Gastroesophageal sphincter (tissue), 4 donors: ENCODE measurements at places on chromosomes 11 and 22.

- H3K27me3 ChIP-seq = peaks cover 45% of the 10 kb centered on the region
- no peaks in the 10 kb centered on the region for H3K4me1 ChIP-seq
- ATAC-seq = no peak
- no peaks in the 10 kb centered on the region for H3K36me3 ChIP-seq
These were observed 265.3 kb downstream of the OPCML start for GRCh38 chr11:133266986-133267385.

DNA sequence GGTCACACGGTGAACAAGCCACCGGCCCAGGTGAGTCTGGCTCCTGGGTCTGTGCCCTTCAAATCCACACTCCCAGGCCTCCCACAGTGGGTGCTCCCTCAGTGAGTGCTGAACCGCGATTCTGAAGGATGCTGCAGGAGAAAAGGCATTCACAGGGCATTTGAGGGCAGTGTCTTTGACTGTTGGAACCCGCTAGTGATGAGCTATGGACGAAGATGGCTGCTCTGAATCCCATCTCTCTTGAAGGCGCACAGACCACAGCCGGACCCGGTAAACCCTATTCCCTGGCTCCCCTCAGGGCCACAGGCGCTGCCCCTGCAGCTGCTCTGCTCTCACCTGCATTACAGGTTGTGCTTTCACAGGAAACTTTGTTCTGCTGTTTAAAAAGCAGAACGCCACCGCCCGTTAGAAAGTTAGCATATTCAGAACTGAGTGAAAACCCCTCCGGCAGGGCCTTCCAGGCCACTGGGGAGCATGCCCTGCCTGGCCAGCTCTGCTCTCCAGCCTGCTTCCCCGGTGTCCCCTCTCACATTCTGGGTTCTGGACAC, 3.2 kb downstream of the LRRC32 start:
- peak overlapping the region; percentile 68 for H3K4me3 ChIP-seq
- peaks cover 44% of the 10 kb centered on the region for H3K4me1 ChIP-seq
- ATAC-seq = no peak
- H3K27me3 ChIP-seq = peaks cover 28% of the 10 kb centered on the region
- H3K36me3 ChIP-seq = no peaks in the 10 kb centered on the region

GRCh38 chr22:22465094-22465602, 43.4 kb downstream of the ZNF280B start:
- no peaks in the 10 kb centered on the region for H3K36me3 ChIP-seq
- no peaks in the 10 kb centered on the region for H3K4me1 ChIP-seq
- H3K27ac ChIP-seq = no peak overlapping the region
- H3K4me3 ChIP-seq = no peak overlapping the region
- peaks cover 59% of the 10 kb centered on the region for H3K27me3 ChIP-seq

- no peaks in the 10 kb centered on the region for H3K36me3 ChIP-seq
- no peaks in the 10 kb centered on the region for H3K27me3 ChIP-seq
- no peak for ATAC-seq
- no peak overlapping the region for H3K4me3 ChIP-seq
These were observed 13.0 kb downstream of the CLPB start for GRCh38 chr11:72421351-72421750.

GRCh38 chr22:26527574-26528465, 15.5 kb upstream of the TFIP11 start:
- peaks cover 59% of the 10 kb centered on the region for H3K36me3 ChIP-seq
- H3K27me3 ChIP-seq = no peaks in the 10 kb centered on the region
- no peaks in the 10 kb centered on the region for H3K4me1 ChIP-seq
- H3K4me3 ChIP-seq = no peak overlapping the region

DNA sequence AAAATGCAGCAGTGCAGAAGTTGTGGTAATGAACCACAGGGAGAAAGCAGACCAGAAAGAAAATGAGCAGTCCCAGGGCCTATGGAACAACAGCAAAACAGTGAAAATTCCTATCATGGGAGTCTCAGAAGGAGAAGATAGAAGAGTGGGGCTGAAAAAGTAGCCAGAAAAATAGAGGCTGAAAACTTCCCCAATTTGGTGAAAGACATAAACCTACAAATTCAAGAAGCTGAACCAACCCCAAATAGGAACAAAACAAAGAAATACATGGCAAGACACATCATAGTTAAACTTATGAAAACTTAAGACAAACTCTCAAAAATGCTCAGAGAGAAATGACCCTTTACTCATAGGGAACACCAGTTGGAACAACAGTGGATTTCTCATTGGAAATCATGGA, 11.4 kb downstream of the FGF19 start:
- H3K36me3 ChIP-seq = no peaks in the 10 kb centered on the region
- H3K27ac ChIP-seq = no peak overlapping the region
- H3K4me1 ChIP-seq = no peaks in the 10 kb centered on the region
- H3K4me3 ChIP-seq = no peak overlapping the region
- ATAC-seq = no peak

- H3K36me3 ChIP-seq = no peaks in the 10 kb centered on the region
- peaks cover 3% of the 10 kb centered on the region for H3K4me1 ChIP-seq
- peak; percentile 16 for ATAC-seq
These were observed 284.8 kb downstream of the ETS1 start for GRCh38 chr11:128302425-128303186.

DNA sequence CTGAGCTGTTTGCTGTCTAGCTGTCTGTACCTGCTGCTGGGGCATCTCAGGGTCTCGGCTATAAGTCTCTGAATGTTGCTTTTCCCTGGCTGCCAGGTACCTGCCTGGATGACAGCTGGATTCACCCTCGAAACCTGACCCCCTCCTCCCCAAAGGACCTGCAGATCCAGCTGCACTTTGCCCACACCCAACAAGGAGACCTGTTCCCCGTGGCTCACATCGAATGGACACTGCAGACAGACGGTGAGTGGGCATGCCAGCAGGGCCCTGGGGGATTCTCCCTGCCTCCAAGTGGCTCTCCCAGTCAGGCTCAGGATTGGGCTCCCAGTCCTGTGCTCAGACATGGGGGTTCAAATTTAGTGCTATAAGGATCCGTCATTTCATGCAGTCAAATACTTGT, 12.9 kb downstream of the IL17RA start:
- no peaks in the 10 kb centered on the region for H3K27me3 ChIP-seq
- no peak for ATAC-seq
- H3K4me3 ChIP-seq = no peak overlapping the region
- peaks cover 59% of the 10 kb centered on the region for H3K36me3 ChIP-seq

- H3K36me3 ChIP-seq = peaks cover 35% of the 10 kb centered on the region
- no peaks in the 10 kb centered on the region for H3K27me3 ChIP-seq
- peak; percentile 61 for ATAC-seq
- no peak overlapping the region for H3K4me3 ChIP-seq
- peaks cover 85% of the 10 kb centered on the region for H3K4me1 ChIP-seq
- peak overlapping the region; percentile 87 for H3K27ac ChIP-seq
These were observed 11.6 kb downstream of the PHLDB1 start for GRCh38 chr11:118618991-118619375.

DNA sequence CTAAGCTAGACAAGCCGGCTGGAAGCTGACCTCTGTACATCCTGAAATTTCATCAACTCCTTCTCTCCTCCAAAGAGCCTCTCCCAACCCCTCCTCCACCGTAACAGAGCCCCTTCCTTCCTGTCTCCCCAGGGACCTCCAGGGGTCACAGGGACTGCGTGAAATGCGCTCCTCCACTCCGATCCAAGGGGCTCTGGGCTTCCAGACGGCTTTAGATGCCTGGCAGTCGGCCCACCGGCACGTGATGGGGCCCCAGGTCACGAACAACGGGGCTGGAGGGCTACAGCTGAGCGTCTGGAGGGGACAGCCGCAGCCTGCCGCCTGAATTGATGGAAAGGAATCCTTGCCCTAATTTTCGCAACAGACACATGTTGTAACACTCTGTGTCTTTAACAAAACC, 264.1 kb downstream of the MN1 start:
- H3K36me3 ChIP-seq = no peaks in the 10 kb centered on the region
- ATAC-seq = peak; percentile 25
- no peaks in the 10 kb centered on the region for H3K27me3 ChIP-seq
- peaks cover 10% of the 10 kb centered on the region for H3K4me1 ChIP-seq
- H3K4me3 ChIP-seq = no peak overlapping the region

GRCh38 chr11:131546218-131546895, 175.9 kb downstream of the NTM start:
- H3K4me3 ChIP-seq = no peak overlapping the region
- H3K36me3 ChIP-seq = no peaks in the 10 kb centered on the region
- ATAC-seq = no peak
- no peaks in the 10 kb centered on the region for H3K4me1 ChIP-seq
- H3K27ac ChIP-seq = no peak overlapping the region
- H3K27me3 ChIP-seq = peaks cover 25% of the 10 kb centered on the region

GRCh38 chr11:17805873-17806272, 71.3 kb downstream of the KCNC1 start:
- peaks cover 8% of the 10 kb centered on the region for H3K4me1 ChIP-seq
- H3K27me3 ChIP-seq = no peaks in the 10 kb centered on the region
- ATAC-seq = no peak
- H3K27ac ChIP-seq = no peak overlapping the region

DNA sequence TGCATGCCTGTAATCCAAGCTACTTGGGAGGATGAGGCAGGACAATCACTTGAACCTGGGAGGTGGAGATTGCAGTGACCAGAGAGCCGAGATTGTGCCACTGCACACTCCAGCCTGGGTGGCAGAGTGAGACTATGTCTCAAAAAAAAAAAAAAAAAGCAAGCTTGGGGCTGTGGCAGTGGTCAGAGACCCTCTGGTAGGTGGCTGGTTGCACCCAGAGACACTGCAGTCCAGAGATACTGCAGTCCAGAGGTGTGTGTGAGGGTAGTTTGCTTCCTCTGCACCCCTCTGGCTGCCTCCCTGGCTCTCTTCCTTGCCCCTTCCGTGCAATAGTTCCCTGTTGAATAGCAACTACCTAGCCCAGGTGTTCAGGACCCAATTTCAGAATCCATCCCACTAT, 1.7 kb upstream of the CCDC134 start:
- no peak overlapping the region for H3K4me3 ChIP-seq
- no peaks in the 10 kb centered on the region for H3K27me3 ChIP-seq
- no peak for ATAC-seq
- no peaks in the 10 kb centered on the region for H3K36me3 ChIP-seq

- H3K36me3 ChIP-seq = no peaks in the 10 kb centered on the region
- no peak for ATAC-seq
- no peak overlapping the region for H3K27ac ChIP-seq
These were observed 90.7 kb downstream of the RTL6 start for GRCh38 chr22:44407171-44407986.

DNA sequence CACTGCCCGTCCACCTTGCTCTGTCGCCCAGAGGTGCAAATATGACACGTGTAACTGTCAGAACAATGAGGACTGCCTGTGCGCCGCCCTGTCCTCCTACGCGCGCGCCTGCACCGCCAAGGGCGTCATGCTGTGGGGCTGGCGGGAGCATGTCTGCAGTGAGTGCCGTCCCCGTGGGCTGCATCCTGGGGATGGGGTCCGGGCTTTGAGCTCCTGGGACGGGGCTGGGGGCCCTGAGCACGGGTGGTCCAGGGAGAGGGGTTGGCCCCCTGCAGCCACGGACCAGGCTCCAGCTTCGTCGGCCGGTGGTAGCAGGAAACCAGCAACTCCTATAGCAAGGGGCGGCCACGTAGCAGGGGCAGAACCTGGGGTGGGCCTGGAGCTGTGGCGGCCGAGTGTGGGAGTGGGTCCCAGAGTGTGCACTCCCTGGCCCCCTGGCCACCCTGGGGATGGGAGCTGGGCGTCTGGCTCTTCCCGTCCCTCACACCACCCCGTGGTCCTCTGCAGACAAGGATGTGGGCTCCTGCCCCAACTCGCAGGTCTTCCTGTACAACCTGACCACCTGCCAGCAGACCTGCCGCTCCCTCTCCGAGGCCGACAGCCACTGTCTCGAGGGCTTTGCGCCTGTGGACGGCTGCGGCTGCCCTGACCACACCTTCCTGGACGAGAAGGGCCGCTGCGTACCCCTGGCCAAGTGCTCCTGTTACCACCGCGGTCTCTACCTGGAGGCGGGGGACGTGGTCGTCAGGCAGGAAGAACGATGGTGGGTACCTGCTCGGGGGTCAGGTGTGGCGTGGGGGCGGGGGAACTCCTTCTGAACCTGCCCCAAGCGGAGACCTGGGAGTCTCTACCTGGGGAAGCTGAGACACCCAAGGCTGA, 10.1 kb downstream of the MUC2 start:
- ATAC-seq = no peak
- H3K4me1 ChIP-seq = no peaks in the 10 kb centered on the region
- no peak overlapping the region for H3K4me3 ChIP-seq
- H3K36me3 ChIP-seq = no peaks in the 10 kb centered on the region
- H3K27me3 ChIP-seq = peaks cover 46% of the 10 kb centered on the region
- H3K27ac ChIP-seq = no peak overlapping the region

- no peak for ATAC-seq
- peaks cover 5% of the 10 kb centered on the region for H3K4me1 ChIP-seq
- H3K36me3 ChIP-seq = peaks cover 83% of the 10 kb centered on the region
- no peaks in the 10 kb centered on the region for H3K27me3 ChIP-seq
- H3K4me3 ChIP-seq = no peak overlapping the region
- no peak overlapping the region for H3K27ac ChIP-seq
These were observed 14.6 kb upstream of the MYRF start for GRCh38 chr11:61737636-61738386.

- H3K4me1 ChIP-seq = no peaks in the 10 kb centered on the region
- H3K27ac ChIP-seq = no peak overlapping the region
- peaks cover 82% of the 10 kb centered on the region for H3K36me3 ChIP-seq
- no peak for ATAC-seq
These were observed 45.6 kb downstream of the USP28 start for GRCh38 chr11:113829751-113830150.

DNA sequence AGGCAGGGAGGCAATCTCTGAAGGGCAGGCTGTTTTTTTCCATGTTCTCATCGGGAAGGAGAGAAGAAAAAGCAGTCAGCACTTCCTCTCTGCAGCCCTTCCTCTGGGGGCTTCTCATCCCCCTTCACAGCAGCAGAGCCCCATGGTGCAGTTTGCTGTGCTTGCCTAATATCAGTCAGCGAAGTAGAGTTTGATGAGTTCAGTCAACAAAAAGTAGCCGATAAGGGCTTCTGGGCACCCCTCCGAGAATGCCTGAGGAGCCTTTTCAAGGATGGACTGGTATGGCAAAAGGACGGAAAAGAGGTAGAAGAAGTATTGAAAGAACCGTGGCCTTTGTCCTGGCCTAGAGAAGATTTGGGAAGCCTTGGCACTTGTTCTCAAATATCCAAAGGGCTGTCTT, 55.6 kb downstream of the NAV2 start:
- H3K27ac ChIP-seq = no peak overlapping the region
- H3K36me3 ChIP-seq = no peaks in the 10 kb centered on the region
- ATAC-seq = no peak
- no peak overlapping the region for H3K4me3 ChIP-seq
- H3K27me3 ChIP-seq = no peaks in the 10 kb centered on the region

GRCh38 chr11:116986521-116987105, 111.6 kb downstream of the SIK3 start:
- no peaks in the 10 kb centered on the region for H3K36me3 ChIP-seq
- no peak overlapping the region for H3K4me3 ChIP-seq
- H3K27ac ChIP-seq = peak overlapping the region; percentile 61
- H3K4me1 ChIP-seq = peaks cover 88% of the 10 kb centered on the region

- H3K4me1 ChIP-seq = peaks cover 96% of the 10 kb centered on the region
- no peak overlapping the region for H3K4me3 ChIP-seq
- H3K36me3 ChIP-seq = peaks cover 8% of the 10 kb centered on the region
- ATAC-seq = no peak
- no peaks in the 10 kb centered on the region for H3K27me3 ChIP-seq
These were observed 103.7 kb downstream of the ZBTB16 start for GRCh38 chr11:114163229-114163631.
